NCI-H146 (cell line): ENCODE measurements at places on chromosomes 5 and 9.
A peak's percentile ranks its signal among the peaks of the same experiment; 100 is the strongest.

- no peak for DNase-seq
Observed at GRCh38 chr5:126763371-126763770, 13.6 kb upstream of the LMNB1 start.

DNA sequence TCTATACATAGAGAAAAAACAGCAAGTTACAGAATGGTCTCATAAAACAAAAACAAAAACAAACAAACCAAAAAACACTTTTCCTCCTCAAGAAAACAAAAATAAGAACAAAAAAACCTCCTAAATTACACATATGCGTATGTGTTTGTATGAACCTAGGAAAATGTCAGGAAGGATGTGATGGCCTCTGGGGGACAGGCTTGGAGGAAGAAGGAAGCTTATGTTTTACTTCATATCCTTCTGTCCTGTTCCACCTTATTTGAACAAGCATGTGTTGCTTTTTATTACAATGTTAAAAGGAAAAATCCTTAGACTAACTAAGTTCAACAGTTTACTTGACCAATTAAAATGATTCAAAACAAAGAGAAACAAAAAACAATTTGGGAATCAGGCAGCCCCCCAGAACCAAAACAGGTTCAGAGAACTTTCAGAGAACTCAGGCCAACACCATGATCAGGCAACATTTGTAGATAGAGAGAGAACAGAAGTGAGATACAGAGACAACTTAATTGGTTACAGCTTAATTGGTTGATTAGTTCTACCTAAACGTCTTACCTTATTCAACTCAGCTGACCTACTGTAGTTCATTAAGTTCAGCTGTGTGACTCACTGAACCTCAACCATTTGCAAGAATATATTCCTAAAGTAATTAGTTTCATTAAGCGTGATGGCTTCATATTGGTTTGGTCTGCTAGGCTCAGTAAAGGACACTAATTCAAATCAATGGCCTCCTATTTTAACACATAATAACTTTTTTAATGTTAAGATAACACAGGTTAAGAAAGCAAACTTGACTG, 10.1 kb downstream of the SPAAR start:
- DNase-seq, result no peak

- DNase-seq, result no peak
Observed at GRCh38 chr5:130267926-130268325, 363.7 kb downstream of the CHSY3 start.

- DNase-seq, result no peak
Observed at GRCh38 chr9:114046875-114047274, 31.2 kb downstream of the AMBP start.

- DNase-seq, result no peak
Observed at GRCh38 chr5:32283539-32284377, 29.0 kb downstream of the MTMR12 start.

GRCh38 chr5:2014058-2014610, 131.4 kb upstream of the IRX4 start:
- no peak for DNase-seq

GRCh38 chr5:26692952-26693351, 345.4 kb downstream of the CDH9 start:
- no peak for DNase-seq

- no peak for DNase-seq
Observed at GRCh38 chr5:34865091-34865490, 26.1 kb downstream of the TTC23L start.

- no peak for DNase-seq
Observed at GRCh38 chr5:145981589-145982571, 45.5 kb downstream of the SH3RF2 start.

GRCh38 chr5:32541241-32541640, 44.1 kb upstream of the SUB1 start:
- DNase-seq, result no peak

DNA sequence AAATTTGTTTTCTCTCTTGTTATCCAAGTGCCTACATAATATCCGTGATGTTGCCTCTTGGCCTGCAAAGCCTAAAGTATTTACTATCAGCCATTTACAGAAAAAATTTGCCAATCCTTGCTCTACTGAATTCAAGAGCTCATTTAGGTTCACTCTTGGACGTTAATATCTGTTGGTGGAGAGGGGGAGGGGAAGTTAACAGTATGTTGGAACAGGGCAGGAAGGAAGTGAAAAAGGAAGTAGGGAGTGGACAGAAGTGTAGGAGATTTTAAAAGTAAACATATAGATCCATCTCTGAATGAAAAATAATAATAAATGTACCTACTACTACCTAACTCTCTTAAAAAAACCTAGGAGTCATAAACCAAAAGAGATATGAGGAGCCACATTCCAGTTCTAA, 32.8 kb downstream of the ZNF608 start:
- no peak for DNase-seq

DNA sequence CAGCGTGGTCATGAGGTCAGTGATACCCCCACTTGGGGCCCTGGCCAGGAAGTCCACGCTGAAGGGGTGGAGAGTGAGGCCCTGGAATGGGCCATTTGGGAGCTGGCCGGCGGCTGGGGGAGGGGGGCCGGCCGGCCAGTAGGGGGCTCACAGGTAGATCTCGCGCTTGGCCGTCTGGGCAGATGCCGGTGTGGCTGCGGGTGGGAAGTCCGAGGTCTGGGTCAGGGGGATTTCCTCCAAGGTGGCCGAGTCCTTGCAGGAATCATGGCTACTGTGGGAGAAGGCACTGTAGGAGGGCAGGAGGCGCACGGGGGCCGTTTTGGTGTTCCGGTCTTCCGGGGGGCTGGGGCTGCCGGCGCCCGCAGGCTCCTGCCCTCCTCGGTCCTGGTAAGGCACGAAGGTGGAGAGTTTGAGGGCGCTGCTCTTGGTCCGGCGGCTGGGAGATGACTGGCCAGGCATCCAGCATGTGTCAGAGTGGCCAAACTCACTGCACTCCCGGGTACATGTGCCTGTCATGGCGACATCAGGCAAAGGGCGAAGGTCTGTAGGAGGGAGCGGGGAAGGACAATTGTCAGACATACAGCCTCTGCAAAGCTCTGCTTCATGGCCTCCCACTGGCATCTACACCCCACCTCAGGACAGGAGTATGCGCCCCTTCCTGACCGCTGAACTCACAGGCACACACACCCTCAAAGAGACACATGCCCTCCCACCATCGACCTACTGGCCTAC, 24.1 kb downstream of the PCDH1 start:
- DNase-seq, result no peak

- no peak for DNase-seq
Observed at GRCh38 chr5:23012842-23013241, 159.7 kb upstream of the CDH12 start.

DNA sequence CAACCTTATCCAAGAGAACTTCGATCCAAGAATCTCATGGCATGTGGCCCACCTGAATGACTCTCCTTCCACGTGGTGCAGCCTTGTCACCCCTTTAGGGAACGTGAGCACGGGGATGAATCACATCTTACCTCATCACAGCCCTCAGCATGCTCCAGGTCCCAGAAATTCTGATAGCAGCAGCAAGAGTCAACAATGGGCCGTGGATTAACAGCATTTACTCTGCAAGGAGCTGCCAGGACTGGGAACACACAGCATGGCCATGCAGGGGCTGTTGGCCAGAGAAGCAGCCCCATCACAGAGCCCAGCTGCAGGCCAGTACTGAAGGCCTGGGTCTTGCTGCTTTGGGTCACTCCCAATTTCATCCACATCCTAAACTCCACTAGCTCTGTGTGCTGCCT, 150.4 kb downstream of the C5orf15 start:
- DNase-seq, result no peak

GRCh38 chr5:33079548-33079947, 361.2 kb upstream of the TARS1 start:
- DNase-seq, result no peak

DNA sequence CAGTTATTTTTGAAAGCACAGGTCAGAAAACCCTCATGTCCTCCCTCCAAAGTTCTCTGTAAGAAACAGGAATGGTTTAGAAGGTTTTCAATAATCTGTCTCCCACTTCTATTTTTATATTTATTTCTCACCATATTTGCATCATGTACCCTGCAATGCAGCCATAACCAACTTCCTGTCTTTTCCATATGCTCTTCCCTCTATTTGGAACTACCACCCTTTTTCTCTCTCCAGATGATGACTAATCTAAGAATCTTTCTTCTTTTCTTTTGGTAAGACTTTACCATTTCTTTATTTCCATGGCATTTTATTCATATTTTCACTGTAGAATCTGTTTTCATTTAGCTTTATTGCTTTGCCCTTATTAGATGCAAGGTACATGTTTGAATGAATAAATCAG, 33.9 kb downstream of the MAN2A1 start:
- no peak for DNase-seq

DNA sequence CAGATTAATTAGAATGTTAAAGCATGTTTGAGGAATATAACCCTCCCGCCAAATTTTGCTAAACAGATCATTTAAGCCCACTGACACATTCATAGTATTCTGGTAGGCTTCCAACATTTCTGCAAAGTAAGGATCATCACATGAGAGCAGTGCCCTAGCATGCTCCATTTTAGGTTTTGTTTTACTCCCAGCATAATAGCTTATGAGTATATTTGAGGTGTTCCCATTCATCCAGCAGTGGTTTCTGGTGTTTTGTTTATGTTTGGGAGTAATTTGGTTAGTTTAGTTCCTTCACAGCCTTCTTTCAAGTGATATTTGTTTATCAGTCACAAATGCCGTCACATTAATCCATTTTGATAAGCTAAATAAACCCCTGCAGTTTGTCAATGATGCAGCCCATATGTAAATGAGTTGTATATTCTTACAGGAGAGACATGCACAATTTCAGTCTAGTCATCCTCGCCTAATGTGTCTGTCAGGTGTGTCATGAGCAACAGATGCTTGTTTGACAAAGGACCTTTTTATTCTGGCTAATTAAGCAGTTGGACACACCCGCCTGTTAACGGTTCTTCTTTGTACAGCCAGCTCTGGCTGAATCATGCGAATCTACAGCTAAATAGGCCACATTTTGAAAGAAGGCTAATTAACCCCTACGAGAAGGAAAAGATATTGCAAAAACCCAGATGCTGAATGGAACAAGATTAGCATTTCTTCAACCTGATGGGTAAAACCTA, 124.4 kb downstream of the RFX3 start:
- DNase-seq, result peak; percentile 97

- DNase-seq, result no peak
Observed at GRCh38 chr5:125151150-125151900, 404.9 kb upstream of the ZNF608 start.

GRCh38 chr5:123436201-123436600, 13.0 kb upstream of the CEP120 start:
- no peak for DNase-seq

GRCh38 chr5:14655146-14655741, 9.3 kb upstream of the OTULIN start:
- DNase-seq, result peak; percentile 11

DNA sequence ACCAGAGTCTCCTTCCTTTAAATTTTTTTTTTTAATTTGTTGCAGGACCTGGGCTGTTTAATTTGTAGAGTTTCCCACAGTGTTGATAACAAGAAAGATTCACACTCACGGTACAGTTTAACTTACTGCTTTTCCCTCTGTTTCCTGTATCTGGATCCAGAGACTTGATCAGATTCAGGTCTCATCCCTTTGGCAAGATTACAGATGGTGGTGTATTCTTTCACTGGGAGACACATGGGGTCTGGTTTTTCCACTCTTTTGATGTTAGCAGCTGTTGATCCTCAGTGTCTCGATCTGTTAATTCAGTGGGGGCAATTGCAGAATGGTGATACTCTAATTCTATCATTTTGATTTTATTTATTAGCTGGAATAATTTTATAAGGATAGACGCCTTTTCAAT, 75.4 kb upstream of the TNFAIP8 start:
- no peak for DNase-seq

- peak; percentile 30 for DNase-seq
Observed at GRCh38 chr5:43110606-43111170, 10.0 kb upstream of the ZNF131 start.

GRCh38 chr5:153516504-153517240, 26.2 kb downstream of the GRIA1 start:
- peak; percentile 31 for DNase-seq

GRCh38 chr5:142184988-142185387, 76.4 kb downstream of the NDFIP1 start:
- DNase-seq, result no peak

GRCh38 chr9:8521112-8521511, 721.5 kb upstream of the DMAC1 start:
- DNase-seq, result peak; percentile 7

GRCh38 chr5:113103330-113103729, 126.7 kb downstream of the DCP2 start:
- no peak for DNase-seq

DNA sequence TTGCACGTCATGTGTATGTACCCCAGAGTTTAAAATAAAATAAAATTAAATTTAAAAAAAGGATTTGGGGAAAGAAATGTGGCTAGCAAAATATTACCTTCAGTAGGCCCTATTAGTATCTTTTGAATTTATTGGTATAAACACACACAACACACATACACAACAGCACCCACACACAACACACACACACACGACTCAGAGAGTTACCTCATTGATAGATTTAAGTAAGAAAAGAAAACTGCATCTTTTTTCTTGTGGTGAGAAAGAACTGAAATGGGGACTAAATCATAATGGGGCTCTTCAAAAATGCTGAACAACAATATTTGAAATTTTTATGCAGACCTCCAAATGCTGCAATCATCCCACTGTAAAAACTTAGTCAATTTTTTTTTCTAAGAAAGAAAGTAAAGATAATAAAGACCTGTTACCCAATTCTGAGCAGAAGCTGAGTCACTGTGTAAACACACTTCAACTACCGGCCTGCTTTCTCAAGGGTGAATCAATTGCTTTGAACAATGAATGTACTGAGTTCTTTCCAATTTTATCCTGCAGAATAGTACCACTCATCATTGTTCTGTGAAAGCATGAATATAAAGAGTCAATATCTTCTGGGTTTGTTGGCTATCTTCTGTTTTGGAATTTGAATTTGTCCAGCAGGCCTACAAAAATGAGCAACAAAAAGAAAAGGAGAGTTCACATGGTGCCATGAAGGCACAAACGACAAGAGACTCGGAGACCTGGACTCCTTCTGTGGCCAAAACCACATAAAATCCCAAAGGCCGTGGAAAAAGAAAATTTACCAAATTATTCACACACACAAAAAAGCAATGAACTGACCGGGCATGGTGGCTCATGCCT, 57.9 kb upstream of the CCNG1 start:
- DNase-seq, result no peak

GRCh38 chr9:14512942-14513341, 180.3 kb downstream of the ZDHHC21 start:
- no peak for DNase-seq

GRCh38 chr5:99032234-99033013, 103.6 kb upstream of the CHD1 start:
- DNase-seq, result peak; percentile 44

DNA sequence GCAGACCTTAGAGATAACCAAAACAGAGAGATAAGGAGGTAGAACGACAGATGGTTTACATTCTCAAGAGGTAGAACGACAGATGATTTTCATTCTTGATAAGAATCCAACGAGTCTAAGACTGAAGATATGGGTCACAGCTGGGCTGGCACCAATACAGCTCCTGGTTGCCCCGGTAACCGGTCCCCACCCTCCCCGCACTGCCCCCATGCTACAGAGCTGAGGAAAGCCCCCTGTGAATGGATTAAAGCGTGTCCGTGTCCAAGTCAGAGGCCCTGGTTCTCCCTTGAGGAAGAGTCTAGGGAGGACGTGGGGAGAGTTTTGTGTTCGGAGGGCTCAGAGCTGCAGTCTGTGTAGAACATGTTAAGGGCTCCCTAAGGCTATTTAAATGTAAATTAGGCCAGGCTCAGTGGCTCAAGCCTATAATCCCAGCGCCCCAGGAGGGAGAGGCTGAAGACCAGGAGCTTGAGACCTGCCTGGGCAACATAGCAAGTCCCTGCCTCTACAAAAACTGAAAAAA, 8.1 kb downstream of the IDNK start:
- DNase-seq, result peak; percentile 70
